GM13976 (cell line): ENCODE measurements at places on chromosomes 3 and 15.

DNA sequence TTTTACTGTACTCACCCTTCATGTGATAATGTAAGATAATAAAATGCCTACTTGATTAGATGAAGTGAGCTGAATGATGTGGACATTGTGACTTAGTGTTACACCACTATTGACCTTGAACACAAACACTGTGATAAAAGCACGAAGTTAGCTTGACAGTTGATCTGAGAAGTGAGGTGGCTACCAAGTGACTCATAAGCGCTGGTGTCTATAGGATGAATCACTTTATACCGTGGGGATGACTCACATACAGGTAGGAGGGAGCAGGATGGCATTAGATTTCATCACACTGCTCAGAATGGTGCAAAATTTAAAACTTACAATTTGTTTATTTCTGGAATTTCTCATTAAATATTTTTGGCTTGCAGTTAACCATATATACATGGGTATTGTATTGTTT is 174.7 kb upstream of the CNTN3 start:
- DNase-seq: no peak

DNA sequence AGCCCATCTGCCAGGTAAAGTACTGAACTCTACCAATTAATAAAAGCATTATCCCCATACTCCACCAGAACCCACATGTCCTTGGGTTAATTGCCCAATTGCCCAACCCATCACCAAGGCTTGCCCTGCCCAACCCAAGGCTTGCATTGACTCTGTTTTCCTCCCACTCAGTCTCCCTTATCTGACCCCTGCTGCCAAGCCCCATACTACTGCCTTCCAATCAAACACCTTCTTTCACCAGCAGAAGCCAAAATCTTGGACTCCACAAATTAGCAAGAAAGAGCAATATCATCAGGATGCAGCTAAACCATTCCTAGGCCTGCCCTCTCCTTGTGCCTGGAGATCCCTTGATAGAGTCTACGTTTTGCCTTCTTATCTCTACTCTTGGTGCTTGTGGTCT is 602.9 kb downstream of the NTRK3 start:
- no peak for DNase-seq

DNA sequence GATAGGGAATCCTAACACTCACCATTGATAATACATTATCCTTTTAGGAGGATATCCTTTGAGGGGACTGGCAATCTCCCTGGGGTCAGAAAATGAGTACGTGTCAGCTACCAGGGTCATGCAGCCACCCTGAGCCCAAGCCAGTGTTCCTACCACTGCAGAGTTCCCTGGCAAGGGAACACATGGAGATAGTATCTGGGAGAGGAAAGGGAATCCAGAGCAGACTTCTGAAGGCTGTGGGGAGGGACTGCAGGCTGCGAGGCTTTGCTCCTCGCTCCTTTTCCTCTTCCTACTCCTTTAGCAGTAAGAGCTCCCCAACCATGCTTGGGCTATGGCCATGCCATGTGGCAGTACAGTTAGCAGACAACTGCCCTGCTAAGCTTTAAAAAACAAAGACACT is 62.9 kb upstream of the TJP1 start:
- DNase-seq: no peak

- DNase-seq: no peak
Observed at GRCh38 chr3:151644986-151645385, 88.7 kb upstream of the AADACL2 start.

GRCh38 chr3:14265246-14265962 is 86.8 kb downstream of the LSM3 start:
- no peak for DNase-seq

DNA sequence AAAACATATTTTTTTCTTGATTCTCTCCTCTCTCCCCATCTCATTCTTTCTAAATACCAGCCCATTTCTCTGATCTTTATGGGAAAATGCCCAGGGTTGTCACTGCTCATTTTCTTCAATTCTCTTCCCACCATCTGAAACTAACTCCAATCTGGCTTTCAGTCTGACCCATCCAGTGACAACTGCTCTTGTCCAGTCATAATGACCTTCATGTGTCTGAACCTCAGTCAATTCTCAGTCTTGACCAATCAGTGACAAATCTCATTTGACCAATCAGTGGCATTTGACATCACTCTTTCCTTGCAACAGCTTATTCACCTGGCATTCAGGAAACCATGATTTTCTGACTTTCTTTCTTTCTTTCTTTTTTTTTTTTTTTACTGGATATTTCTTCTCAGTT is 15.1 kb downstream of the VEPH1 start:
- DNase-seq: no peak

GRCh38 chr3:193883551-193883950 is 252.4 kb upstream of the HES1 start:
- no peak for DNase-seq

- no peak for DNase-seq
Observed at GRCh38 chr3:183551930-183552329, 3.6 kb downstream of the KLHL6 start.

GRCh38 chr3:151976211-151977050 is 103.0 kb downstream of the SUCNR1 start:
- DNase-seq: no peak

DNA sequence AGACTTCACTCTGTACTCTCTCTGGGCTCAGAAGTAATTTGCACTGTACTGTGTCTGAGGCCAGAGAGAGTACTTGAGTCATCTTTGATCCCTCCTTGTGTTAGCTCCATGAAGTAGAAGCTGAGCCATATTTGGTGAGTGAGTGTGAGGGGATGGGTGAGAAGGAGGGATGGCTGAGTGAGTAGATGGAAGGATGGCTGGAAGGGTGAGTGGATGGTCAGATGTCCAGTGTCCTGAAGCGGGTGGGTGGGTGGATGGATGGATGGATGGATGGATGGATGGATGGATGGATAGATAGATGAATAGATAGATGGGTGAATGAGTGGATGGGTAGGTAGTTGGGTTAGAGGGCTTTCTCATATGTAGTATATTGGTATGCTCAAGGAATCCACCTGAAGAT is 39.3 kb downstream of the FGD5 start:
- DNase-seq: no peak

- DNase-seq: no peak
Observed at GRCh38 chr3:32413845-32414521, 22.3 kb downstream of the CMTM7 start.

DNA sequence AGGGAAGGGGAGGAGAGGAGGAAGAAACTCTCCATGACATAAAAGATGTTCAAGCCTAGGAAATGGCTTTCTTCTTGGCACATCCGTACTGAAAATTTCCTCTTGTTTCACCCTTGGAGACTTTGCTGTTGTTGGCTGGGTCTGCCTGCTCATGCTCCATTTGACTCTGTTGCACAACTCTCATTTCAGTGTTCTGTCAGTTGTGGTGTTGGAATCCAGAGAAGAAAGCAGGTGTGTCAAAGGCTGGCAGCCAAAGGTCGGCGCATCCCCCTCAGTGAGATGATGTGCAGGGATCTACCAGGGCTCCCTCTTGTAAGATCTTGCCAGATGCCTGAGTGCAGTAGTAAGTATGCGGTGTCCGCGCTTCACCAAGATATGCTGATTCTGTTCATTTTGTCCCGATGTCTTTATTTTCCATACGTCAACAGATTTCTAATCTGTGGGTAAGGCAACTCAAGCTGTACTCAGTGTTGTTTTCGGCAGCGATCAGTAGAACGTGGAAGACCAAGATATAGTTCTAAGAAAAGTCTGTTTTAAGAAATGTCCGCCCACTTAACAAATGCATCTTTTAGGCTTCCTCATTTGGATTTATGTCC is 265.2 kb upstream of the GOLGA6L4 start:
- DNase-seq: no peak

DNA sequence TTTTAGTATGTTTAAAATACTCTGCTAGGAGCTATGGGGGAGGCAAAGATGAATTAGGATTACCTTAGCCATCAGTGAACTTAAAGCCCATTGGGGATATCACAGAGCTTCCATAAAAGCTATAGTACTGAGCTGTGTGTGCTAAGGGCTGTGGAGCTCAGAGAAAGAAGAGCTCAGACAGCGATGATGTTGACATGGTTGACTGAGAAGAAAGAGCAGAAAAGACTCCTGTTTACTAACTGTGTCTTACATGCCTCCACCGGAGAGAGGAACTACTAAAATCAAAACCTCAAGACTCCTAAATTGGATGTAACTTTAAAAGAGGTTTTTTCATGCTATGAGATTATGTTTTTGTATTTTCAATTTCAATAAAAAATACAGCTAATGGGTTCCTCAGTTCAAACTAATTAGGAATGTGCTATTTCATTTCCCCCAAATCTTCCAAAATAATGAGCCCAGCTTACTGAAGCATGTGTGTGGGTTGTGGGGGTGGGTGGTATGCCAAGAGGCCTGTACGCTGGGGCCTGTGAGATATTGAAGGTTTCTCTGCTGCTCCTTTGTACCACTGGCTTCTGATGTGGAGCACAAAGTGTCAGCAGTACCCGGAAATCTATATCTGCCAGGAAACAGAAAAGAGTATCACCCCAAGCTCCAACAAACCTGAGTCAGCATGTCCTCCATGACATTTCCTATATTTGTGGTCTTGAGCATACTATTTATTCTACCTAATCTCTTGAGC is 22.7 kb downstream of the DGKG start:
- no peak for DNase-seq

- DNase-seq: no peak
Observed at GRCh38 chr15:69096626-69097025, 63.8 kb upstream of the GLCE start.

- DNase-seq: no peak
Observed at GRCh38 chr15:77457191-77457904, 36.7 kb downstream of the HMG20A start.

- no peak for DNase-seq
Observed at GRCh38 chr3:123314359-123315270, 112.9 kb downstream of the SEC22A start.

DNA sequence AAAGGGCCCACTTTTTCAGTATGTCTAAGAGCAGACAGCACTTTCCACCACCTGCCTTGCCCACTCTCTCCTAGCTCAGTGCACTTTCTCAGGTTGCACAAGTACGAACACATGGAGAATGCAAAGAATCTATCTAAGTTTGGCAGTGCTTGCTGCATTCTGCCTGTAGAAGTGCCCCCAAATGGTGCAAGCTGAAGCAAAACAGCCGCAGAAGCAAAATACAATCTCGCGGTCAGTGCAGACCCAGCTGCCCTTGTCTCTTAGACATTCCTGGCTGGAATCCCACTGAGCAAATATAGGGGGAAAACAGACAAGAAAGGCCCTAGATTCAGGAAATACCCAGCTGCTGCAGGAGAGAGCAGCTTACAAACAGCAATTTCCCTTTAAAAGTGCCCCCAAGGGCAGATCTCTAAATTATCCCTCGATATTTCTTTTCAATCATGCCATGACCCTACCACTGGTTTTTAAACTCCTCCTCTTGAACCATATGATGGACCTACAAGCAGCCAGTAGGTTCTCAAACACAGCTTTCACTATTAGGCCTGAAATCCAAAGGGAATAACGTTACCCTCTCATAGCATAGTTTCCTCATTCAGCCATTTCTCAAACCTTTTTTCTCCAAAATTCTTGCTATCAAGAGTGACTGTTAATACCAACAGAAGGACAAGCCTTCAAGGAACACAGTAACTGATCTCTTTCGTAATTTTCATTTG is 67.0 kb downstream of the TNIK start:
- no peak for DNase-seq

DNA sequence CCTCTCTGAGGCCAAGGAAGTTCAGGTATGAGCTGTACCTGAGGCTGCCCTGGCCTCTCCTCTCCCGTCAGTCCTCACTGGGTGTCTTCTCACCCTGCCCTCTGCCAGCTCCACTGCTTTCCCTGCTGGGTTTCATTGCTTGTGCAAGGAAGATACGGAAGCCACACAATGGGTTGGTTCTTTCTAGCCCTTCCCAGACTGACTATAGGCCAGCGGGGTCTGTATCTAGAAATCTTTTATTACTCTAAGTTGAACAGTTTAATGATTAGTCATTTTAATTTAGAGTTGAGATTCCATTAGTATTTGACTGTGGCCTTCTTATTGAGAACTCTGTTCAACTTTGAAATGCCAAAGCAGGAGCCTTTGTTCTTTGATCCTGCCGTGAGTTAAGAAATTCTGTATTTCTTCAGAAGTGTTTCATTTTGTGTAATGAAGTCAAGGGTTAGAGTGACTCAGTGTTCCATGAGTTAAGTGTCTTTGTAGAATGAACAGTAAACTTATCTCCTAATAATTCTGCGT is 16.2 kb downstream of the C3orf62 start:
- no peak for DNase-seq

GRCh38 chr15:91345736-91346135 is 245.7 kb downstream of the SV2B start:
- DNase-seq: no peak

GRCh38 chr15:77040673-77041072 is 30.2 kb downstream of the TSPAN3 start:
- DNase-seq: no peak

GRCh38 chr15:98127586-98127985 is 167.1 kb downstream of the ARRDC4 start:
- DNase-seq: no peak

DNA sequence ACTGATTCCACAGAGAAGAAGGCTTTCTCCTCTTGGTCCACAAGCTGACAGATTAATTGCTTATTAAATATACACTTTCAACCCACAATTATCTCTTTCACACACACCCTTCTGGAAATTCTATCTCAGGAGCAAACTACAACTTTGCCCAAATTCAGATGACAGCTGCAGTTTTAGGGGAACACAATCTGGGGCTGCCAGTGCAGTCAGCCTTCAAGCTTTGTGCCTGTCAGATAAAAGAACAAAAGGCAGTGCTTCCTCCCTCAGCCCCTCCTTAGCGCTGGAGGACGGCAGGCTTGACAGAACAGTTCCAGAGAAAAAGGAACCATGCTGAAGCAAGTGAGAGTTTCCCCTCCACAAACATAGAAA is 99.6 kb downstream of the TMCC1 start:
- no peak for DNase-seq

GRCh38 chr15:88141269-88141889 is 115.2 kb downstream of the NTRK3 start:
- DNase-seq: no peak

- no peak for DNase-seq
Observed at GRCh38 chr3:118760585-118761290, 273.9 kb downstream of the IGSF11 start.

DNA sequence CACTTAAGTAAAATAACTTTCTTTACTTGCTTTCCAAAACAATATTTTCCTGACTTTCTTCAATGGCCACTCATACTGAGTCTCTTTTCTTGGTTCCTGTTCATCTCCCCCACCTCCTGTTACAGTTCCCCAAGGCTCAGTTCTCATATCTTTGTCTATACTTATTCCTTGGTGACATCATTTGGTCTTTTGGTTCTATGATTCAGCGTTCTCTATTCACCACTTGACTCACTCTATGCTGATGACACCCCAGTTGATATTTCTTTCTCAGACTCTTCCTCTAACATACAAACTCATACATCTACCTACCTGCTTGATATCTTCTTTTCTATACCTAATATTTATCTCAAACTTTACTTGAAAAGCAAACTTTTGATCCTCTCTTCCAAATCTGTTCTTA is 85.0 kb upstream of the P3H2 start:
- peak; percentile 67 for DNase-seq

- DNase-seq: no peak
Observed at GRCh38 chr3:156614642-156615511, 59.5 kb upstream of the TIPARP start.

GRCh38 chr3:188279502-188280335 is 125.8 kb downstream of the LPP start:
- no peak for DNase-seq

- no peak for DNase-seq
Observed at GRCh38 chr3:50146316-50146901, 8.7 kb upstream of the SEMA3F start.
